ENCODE measurements at places on chromosomes 13 and 19.

- DNase-seq: no peak
Observed at GRCh38 chr19:13165162-13165997, 15.2 kb downstream of the IER2 start.

- DNase-seq: no peak
Observed at GRCh38 chr13:60584976-60585375, 188.0 kb downstream of the TDRD3 start.

- DNase-seq: no peak
Observed at GRCh38 chr13:21534760-21535159, 69.2 kb downstream of the MICU2 start.

DNA sequence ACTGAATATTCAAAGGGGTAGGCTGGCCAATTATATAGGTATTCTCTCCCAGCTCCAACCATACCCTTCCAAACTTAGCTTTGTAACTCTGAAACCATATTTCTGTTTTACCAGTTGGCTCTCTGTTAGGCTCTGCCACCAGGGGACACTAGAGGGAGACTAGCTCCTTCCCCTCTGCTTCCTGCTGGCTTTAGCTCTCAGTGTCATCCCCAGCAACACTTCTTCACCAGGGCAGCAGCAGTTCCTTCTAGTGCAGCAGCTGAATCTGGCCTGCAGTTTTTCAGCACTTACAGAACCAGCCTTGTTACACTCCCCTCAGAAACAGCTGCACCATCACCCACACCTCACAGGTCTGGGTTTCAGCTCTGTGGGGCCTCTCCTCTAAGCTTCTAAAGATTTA lies 51.0 kb upstream of the DOCK9 start:
- DNase-seq: no peak

- no peak for DNase-seq
Observed at GRCh38 chr13:100646030-100646673, 28.4 kb downstream of the TMTC4 start.

- DNase-seq: no peak
Observed at GRCh38 chr19:41911889-41912731, 16.1 kb downstream of the ERFL start.
